ENCODE measurements at places on chromosomes 16 and 17. TPM values are rescaled to one million over a fixed set of nuclear protein-coding genes. Genes with fewer than 3 reads are reported as not detected.

- DNase-seq: peak; percentile 80
Observed at GRCh38 chr16:68236137-68236825, 354 bp upstream of the ESRP2 start.

JPH3 gene
- not detected for polyA plus RNA-seq

GRCh38 chr17:76492989-76493501 lies 8.2 kb downstream of the RHBDF2 start:
- peak; percentile 34 for DNase-seq

DNA sequence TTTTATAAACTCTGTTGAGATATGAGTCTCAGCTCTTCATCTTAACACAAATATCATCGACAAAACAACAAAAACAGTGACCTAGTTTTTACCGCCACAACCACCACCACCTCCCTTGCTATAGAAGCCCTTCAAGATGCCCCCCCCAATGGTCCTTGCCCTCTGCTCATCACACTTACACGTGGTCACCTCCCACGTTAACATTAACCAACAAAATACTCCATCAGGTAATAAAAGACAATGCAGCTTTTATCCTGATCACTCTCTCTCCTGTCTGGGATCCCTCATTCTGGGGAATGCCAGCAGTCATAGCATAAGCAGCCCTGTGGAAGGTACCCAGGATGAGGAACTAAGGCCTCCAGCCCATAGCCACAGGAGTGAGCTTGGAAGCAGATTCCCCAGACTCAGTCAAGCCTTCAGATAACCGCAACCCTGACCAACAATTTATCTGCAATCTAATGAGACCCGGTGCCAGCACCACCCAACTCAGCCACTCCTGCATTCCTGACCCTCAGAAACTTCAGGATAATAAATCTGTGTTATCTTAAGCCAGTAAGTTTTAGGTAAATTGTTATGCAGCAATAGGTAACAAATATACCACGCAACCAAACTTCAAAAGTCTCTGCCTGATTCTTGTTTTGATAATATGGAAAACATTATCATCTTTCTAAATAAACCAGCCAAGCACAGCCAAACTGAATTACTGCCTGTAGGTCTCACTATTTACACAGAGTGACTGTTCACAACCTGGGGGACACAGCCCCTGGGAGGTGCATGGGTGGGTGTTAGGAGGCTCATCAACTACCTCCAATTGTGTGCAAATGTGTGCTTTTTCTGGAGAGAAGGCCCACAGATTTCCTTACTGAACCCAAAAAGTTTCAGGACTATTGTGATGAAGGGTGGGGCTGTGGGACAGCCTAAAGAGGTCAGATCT lies 6.1 kb downstream of the PECAM1 start:
- no peak for DNase-seq

- DNase-seq: no peak
Observed at GRCh38 chr17:77212081-77212832, 71.5 kb downstream of the SEC14L1 start.

DNA sequence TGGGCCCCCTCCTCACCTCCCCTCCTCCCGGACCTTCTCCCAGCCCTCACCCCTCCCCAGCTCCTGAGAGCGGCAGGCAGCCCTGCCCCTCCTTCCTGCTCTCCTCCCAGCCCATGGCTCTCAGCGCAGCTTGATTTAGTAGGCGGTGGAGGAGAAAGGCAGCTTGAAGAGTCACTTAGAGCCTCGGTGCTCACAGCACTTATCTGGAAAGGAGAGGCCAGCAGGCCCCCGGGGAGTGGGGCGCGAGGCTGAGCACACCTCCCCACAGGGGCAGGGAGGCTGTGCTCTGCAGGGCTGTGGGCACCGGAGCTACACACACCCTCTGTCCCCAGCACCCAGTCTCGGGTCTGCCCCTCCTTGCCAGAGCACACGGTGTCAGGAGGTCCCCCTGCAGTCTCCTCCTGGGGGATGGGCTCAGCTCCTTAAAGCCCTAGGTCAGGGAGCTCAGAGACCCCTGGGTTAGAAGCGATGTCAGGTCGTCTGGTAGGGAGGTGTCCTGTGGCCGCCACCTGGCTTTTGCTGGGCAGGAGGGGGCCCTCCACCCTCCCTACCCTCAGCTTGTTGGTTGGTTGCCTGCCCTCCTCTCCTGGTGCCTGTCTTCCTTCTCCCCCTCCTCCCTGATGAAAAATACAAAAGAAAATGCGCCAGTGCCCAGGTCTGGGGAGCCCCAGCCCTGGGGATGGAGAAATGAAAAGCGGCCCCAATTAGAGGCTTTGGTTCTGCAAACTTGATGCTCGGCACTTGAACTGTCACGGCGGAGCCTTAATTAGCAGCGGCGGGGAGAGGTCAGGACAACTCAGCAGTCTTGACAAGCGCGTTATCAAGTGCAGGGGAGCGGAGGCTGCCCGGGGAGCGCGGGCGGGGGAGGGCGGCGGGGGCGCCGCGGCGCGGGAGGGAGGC lies 151.1 kb upstream of the GSE1 start:
- no peak for DNase-seq

DNA sequence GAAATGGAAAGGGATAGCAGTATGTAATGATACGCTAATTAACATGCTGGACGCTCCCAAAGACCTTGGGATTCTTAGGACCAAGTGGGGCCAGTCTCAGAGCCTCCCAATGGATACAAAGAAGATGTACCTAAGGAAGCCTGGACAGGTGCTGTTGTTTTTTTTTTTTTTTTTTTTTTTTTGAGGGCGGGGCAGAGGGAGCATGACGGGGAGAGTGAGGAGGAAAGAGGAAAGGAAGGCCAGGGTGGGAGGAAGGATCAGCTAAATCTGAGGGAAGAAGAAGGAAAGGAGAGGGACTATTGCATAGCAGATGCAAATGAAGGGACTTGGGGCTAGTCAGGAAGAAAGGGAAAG lies 2.5 kb downstream of the VAMP2 start:
- no peak for DNase-seq

GRCh38 chr16:84785843-84786581 lies 33.8 kb upstream of the CRISPLD2 start:
- no peak for DNase-seq

DNA sequence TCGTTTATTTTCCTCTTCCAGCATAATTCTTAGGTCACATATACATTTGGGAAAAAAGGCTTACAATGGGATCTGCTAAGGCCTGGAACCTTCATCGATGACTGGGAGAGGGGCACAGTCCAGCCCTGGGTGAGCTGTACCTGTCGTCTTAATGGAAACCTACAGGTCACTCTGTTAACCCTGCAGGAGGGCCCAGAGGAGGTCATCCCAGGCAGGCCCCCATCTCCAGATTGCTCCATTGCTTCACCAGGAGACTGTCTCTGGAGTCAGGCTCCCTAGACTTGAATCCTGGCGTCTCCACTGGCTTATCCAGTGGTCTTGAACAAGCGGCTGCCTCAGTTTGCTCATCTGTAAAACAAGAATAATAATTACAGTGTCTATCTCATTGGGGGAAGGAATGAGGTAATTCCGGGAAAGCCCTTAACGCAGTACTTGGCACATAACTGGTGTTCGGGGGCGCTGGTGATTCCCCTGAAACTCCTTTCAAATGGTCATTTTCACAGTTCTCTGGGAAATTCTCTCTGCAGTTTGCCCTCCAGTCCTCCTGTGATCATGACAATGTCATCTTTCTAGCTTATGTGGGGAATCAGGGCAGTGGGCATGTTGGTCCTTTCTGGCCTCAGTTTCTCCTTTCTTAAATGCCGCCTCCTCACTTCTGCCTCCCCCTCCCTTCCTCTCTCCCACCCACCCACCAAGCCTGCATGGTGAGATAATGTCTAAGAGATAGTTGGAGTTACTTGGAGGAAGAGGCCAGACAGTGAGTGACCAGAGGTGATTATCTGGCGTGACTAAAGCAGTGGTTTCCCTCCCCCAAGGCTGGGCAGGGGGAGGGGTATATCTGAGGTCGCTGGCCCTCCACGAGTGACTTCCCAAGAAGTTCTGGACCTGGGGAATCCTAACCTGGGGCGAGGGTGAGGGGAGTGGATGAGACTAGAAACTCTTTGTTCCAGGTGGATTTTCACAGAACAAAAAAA lies 31.3 kb upstream of the TAC4 start:
- no peak for DNase-seq

DNA sequence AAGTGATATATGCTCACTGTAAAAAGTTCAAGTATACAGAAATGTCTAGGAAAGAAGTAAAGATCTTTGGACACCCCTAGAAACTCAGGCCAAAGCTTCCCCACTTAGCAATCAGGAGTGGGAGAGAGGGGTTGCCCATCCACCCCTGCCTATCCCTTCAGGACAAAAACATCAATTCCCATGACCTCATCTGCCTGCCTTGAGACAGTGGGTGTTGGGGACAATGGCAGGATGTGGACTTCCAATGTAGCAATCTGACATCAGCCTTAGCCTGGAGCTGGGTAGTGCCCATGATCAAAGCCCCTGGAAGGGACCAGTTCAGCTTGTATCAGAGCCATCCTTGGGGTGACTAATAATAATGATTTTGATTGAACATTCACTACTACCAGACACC lies 18.1 kb downstream of the ITPRIPL2 start:
- DNase-seq: no peak

- DNase-seq: no peak
Observed at GRCh38 chr17:19672009-19672750, 23.6 kb downstream of the ALDH3A2 start.

TEKT5 gene
- polyA plus RNA-seq: not detected

CACNG1 gene
- polyA plus RNA-seq: not detected

EEF2KMT gene
- 24.2 TPM for polyA plus RNA-seq

DNA sequence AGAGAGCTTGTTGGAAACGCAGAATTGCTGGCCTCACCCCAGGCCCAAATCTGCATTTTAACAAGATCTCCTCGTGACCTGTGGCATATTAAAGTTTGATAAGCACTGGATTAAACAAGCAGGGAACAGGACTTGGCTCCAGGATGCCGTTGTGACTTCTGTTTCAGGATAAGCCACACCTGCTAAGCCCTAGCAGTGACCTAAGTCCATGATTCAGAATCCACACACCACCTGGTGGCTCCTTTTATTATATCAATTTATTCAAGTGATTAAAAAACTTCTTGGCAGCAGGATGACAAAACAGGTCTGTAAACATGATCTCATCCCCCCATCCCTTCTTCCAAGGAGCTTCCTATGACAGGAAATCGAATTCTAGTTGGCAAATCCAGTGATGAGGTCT lies 9.1 kb downstream of the NAGPA start:
- peak; percentile 54 for DNase-seq

DNA sequence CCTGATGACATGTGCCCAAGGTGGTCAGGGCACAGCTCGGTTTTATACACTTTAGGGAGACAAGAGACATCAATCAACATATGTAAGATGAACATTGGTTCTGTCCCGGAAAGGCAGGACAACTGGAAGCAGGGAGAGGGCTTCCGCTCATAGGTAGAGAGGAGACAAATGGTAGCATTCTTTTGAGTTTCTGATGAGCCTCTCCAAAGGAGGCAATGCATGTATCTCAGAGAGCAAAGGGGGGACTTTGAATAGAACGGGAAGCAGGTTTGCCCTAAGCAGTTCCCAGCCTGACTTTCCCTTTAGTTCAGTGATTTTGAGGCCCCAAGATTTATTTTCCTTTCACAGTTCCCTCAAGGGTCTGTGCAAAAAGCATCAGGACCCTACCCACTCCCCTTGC lies 172.4 kb upstream of the TNRC6C start:
- DNase-seq: no peak

FAM83G gene
- 25.0 TPM for polyA plus RNA-seq

DNA sequence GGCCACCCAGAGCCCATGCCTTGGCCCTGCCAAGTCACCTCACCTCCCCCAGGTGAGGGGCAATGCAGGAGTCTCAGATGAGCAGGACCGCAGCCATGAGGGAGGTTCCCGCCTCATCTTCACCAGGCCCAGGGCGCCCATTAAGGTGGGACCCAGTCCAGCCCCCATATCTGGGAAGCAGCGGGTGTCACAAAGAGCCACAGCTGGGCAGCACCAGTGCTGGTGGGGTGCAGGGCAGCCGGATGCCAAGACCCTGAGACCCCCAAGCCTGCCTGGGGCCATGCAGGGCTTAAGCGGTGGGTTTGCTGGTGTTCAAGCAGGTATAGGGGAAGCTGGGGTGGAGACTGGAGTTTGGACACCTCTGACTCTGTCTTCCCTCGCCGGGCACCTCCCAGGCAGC lies 237.8 kb upstream of the GSE1 start:
- no peak for DNase-seq

DNA sequence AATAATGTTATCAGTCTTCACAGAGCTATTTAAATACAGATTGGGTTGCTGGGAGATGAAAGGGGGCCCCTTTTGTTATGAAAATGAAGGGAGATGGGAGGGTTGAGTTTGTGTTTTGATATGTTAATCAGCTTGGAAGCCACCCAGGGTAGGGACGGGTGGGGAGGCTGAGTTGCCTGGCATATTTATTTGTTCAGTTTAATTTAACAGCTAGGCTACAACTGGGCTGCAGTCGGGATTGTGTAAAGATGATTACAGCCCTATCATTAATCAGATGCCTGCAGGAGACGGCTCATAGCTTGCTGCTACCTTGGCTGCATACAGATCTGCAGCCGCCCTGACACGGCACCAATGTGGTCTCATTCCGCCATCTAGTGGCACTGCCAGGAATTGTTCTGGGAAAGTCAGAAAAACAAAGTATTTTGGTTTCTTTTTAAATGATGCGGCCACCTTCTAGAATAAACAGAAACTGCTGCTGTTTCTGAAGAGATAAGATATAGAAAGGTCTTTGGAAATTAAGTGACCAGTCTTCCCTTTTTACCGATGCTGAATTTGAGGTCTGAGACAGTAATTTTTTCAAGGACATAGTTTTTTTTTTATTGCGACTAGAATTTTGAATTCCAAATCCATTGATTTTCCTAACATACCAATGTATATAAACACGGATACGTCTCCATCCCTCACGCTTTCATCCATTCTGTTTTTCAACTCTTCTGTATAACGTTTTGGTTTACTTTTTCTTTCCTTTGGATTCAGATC lies 458.0 kb upstream of the ASIC2 start:
- peak; percentile 17 for DNase-seq

- DNase-seq: no peak
Observed at GRCh38 chr17:10135539-10136257, 62.7 kb downstream of the GAS7 start.

- DNase-seq: no peak
Observed at GRCh38 chr16:55076053-55076452, 145.4 kb downstream of the IRX5 start.

CD300H gene
- polyA plus RNA-seq: not detected

GRCh38 chr16:2023092-2024031 lies 3.3 kb upstream of the NHERF2 start:
- peak; percentile 62 for DNase-seq

DNA sequence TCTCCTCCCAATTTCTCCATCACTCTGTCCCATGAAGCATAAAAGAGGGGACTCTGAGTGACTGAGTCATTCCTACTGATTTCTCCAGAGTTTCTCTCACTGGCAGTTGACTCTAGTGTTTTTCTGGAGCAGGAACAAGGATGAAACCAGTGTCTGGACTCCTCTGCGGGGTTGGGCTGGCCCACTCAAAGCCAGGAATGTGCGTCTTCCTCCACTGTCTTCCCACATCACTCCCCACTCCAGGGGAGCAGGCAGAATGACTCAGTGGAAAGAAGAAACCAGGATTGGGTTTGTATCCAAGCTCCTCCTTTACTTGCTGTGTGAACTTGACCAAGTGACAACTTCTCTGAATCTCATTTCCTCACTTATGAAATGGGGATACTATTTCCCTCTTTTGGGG lies 497.5 kb upstream of the SALL1 start:
- DNase-seq: no peak
